ENCODE measurements at places on chromosomes 6 and 20.

GRCh38 chr20:271069-271468 is 13.5 kb downstream of the DEFB132 start:
- no peak for DNase-seq

- no peak for DNase-seq
These were observed 272.5 kb upstream of the JAG1 start for GRCh38 chr20:10946124-10946880.

- no peak for DNase-seq
These were observed 12.7 kb upstream of the FAM83C start for GRCh38 chr20:35304956-35305355.

DNA sequence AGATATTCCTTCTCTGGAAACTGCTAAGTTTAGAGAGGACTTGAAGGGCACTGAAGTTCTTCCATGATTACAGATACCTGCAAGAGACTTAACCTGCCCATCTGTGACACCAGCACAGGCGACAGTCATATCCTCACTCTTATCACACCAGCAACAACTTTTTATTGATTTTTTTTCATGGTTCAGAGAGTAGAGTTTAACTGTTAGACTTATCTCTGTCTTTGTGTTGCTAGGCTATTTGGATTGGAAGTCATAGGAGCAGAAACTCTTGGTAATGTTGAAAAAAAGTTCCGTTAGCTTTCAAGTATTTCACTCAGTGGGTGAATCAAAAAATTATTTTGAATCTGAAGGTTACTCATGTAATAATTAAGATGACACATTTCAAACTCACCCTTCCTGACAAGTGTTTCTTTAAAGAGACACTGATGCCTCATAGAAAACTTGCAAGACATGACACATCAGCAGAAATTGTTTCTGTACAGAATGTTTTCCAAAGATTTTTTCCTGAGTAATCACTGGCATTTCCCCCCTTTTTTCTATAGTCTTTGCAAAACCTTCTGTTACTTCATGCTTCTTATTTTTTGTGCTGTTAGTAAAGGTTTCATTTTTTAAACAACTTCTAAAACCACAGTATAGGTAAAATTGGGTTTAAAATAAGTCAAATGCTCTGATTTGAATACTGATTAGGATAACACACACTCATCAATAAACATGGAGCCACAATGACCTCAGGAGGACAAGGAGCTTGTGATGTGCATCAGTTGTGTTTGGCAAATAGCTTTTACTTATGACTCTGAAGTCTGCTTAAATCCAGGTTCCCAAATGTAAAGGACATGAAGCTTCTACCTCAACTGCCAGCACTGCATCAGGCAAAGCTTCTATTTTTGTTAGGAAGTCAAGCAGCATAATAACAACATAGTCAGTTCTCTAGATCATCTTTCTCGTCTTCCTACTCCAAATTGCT is 252.9 kb upstream of the MAN1A1 start:
- DNase-seq = peak; percentile 69

- no peak for DNase-seq
These were observed 43.7 kb upstream of the CEP162 start for GRCh38 chr6:84271061-84271716.

DNA sequence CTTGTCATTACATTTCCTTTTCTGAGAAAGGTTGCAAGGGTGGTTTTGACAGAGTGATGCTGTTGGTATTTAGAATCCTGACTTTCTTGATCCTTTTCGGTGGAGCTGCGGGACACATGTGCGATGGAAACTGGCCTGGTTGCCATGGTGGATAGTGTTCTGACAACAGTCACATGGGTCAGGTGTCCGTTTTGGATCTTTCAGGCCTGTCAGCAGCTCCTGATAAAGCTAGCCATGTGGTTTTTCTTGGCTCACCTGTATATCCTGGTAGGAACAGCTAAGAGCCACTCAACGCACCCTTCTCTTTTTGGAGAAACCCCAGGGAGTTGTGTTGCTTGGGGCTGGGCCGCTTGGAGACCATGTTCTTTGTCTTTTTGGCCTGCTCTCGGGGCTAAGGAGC is 177.4 kb downstream of the MTFR2 start:
- DNase-seq = no peak

DNA sequence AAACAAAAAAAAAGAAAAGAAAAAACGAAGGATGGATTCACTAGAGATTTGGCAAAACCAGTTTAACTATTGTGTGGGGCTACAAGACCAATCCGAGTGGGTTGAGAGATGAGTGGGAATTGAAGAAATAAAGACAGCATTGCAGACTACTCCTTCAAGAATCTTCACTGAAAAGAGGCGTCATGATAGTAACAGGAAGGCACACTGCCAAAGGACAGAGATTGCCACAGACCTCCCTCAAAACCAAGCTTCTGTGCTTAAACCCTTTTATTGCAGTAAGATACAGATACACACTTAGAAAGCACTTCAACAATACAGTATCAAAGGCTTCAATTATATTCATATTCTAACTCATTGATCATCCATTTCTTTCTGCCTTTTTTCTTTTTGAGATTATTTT is 103.9 kb downstream of the IPCEF1 start:
- no peak for DNase-seq

- peak; percentile 32 for DNase-seq
These were observed 55.0 kb upstream of the HLA-A start for GRCh38 chr6:29887330-29887818.

GRCh38 chr6:41426438-41426851 is 91.0 kb downstream of the NCR2 start:
- no peak for DNase-seq

DNA sequence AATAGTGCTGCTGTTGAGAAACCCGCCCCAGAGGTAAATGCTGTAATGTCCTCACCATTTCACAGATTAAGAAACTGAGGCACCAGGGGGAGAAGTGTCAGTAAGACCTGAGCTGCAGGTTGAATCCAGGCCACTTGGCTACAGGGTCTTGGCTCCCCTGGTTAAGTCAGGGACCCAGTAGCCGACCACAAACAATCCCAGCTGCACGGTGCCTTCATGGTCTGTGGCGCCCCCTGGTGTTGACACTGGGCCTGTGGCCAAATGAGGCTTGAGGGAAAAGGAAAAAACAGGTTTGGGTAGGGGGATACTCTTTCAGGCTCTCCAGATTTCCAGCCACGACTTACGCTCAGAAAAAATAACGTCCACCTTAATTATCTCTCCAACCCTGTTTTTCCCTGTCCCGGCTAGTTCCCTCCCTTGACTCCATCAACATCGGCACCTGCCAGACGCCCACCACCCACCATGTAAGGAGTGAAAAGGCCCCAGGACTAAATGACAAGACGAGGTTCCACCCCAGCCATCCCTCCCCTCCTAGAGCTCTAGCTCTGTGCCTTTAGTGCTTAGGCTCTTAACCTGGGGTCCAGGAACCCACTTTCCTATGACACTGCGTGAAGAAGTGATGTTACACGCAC is 47.7 kb upstream of the POLR1H start:
- DNase-seq = peak; percentile 18

DNA sequence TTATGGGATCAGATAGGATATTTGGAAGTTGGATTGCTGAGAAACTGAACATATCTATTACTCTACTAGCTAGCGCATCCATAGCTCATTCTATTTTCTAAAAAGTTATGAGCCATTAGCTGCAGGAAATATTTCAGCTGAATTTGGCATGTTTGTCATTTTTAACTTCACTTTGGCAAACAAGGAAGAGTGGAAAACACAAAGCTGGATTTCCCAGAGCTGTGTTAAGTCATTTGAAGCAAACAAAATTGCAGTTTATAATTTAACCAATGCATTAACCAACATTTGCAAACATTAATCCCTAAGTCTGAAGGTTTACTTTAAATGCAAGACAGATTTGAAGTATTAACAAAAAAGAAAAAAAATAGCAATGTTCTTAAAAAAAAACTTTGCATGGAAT is 1.2 kb downstream of the ALDH8A1 start:
- DNase-seq = no peak

GRCh38 chr20:16201191-16201590 is 372.1 kb downstream of the KIF16B start:
- no peak for DNase-seq

DNA sequence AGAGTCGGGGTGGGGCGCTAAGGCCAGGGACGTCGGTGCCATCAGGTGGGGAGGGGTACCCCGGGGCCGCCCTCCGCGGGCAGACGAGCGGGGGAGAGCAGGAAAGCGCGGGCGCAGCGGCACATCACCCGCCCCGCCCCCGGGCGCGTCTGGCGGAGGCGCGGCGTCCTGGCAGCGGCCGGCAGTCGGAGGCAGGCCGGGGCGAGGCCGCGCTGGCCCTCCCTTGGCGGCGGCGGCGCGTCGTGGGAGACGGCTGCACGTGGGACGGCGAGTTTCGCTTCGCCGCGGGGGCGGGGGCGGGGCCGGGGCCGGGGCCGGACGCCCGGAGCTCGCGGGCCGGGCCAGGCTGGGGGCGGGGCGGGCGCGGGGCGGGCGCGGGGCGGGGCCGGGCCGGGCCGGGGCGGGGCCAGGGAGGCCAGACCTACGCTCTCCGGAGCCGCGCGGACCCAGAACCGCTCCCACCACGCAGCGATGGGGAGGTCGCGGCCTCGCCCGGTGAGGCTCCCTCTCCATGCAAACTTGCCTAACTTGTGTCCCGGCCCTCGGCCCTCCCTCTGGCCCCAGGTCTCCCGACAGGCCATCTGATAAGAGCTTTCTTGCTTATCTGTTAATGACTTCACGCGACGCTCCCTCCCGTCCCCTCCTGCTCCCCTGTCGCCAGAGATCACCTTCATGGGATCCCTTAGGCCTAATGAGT is 12.5 kb downstream of the ITPR3 start:
- DNase-seq = peak; percentile 76

DNA sequence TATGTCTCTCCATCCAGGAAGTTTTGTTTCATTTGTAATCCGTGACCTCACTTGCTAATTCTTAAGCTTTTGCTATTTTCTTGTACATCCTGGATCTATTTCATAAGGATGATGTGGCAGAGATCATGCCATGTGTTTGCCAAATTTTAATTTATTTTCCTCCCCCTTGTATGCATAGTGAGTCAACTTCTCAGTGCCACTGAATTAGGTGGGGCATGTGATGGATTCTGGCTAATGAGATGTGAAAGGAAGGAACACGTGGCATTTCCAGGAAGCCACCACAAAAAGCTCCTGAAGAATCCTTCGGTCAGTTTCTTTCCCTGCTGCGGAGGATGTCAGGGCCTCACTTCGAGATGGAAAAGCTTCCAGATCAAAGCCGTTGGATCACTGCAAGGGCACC is 86.2 kb upstream of the PRL start:
- peak; percentile 20 for DNase-seq

DNA sequence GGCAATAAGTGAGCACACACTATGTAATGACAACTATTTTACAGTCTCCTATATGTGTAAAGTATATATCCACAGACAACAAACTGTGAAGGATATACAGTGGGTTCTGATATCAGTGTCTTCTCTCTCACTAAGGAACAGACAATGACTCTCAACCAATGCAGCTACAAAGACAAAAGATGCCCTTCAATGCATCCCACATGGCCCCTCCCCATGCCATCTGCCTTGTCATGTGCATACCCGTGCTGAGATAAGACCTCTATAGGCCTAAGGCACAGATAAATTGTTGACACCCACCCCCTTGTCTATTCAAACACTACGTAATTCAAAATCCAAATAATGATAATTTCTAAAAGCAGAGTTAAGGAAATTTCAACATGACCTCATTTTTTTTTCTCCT is 1123.5 kb upstream of the MAP3K7 start:
- DNase-seq = no peak

GRCh38 chr6:150932996-150933395 is 67.5 kb downstream of the MTHFD1L start:
- DNase-seq = peak; percentile 92

DNA sequence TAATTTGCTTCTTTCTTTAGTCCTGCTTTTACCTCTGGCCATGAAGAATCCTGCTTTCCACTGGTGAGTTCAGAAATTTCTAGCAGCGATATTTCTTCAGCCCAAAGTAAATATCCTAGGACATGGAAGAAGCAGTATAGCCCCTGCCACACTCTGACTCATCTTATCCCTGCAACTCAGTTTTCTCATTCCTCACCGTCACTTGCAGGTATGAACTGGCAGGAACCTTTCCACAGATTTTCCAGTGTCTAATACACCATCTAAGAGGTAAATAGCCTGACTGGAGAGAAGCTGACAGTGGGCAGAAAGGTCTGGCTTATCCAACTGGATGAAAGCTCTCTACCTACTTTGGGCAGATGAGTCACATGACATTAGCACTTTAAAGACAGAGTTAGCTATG is 816.7 kb upstream of the FLRT3 start:
- DNase-seq = no peak

DNA sequence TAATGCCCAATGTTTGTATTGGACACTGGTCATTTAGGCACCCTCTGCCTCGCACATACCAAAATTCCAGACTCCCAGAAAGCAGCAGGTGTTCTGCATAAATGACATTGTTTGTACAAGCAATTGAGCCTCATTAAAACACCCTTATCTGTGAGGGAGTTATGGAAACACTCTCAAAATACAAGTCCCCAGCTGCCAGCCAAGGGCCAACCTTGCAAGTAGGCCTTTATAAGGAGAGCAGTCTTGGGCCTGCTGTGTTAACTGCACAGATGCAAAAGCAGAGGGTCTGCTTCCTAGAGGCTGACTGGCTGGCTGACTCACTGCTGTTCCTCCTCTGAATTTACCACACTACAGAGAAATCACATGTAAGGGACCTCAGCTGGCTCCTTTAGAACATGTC is 150.4 kb upstream of the HMGN3 start:
- no peak for DNase-seq

DNA sequence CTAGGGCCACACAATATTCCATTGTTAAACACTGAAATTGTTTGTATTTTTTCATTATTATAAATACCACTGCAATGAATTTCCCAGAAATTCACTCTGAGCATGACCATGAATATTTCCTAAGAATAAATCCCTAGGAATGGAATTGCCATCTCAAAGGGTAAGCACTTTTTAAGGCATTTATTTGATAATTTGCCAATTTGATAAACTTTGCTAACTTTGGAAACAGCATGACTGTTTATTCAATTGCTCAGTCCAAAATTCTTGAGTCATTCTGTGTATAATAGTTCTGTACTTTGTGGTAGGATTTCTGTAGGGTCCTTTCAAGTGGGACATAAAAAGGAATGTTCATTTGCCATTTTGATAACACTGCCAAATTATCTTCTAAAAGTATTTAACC is 44.2 kb upstream of the TOX2 start:
- DNase-seq = peak; percentile 57
